COR-L47 (cell line): ENCODE measurements at places on chromosomes 2 and 18.

GRCh38 chr2:45260946-45261345, 251.7 kb upstream of the SIX2 start:
- no peak for DNase-seq

- no peak for DNase-seq
Measured at GRCh38 chr2:44649381-44649780, 287.6 kb downstream of the CAMKMT start.

DNA sequence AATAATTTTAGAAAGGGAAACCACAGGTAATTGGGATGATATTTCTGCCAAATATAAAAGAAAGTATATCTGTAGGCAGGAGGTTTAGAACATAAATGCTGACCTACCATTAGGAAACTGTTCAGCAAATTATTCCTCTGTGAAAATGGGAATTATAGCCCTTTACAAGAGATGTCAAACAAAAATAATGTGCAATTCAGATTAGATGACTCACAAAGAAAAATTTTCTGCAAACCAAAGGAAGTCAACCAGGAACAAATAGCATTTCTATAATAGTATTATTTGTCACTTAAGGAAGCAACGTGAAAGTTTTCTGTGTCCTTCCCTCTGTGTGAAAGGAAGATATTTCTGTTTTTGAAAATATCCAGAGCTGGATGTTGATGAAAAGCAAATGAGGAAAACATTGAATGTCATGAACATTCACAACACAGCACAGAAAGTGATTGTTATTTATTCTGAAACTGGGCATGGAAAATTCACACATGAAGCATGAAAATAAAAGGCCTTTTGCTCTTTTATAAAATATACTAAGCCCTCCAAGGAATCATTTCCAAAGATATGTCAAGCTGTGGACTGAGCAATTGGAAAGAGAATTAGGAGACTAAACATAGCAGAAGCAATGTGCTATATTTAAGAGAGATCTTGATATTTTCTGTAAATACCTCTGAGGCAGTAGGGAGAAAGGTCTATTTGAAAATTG, 57.9 kb upstream of the SPHKAP start:
- no peak for DNase-seq

DNA sequence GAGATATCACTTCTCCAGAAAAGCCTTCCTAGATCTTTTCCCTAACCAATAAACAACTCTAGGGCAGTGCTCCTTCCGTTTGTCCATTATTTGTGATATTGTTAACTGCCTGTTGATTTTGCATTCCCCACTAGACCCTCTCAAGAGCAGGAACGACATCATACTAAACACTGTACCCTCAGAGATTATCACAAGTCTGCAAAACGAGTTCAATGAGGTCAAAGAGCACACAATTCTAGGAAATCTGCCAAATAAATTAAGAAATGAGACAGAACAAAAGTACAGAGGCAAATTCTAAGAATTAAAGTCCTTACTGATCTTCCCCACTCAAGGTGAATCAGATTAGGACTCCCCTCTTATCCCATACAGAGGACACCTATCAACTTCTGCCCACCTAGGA, 7.6 kb downstream of the RTTN start:
- DNase-seq: no peak

DNA sequence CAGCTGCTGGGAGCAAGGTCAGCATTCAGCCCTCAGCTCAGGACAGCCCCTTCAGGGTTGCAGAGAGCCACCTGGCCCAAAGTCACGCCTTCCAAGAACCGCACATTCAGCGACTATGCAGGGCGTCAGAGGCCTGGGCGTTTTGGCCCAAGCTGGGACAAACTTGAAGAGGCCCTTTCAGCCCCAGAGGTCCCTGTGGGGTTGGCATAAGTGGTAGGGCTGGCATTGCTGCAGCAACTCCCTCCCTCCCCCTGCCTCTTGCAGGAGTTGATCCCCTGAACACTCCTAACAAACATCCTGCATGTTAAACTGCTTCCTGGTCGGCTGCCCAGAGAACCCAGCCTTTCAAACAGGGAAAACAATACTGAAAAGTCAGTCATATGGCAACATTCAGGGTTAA, 192.9 kb upstream of the SMAD2 start:
- no peak for DNase-seq

GRCh38 chr2:29390136-29390535, 274.9 kb downstream of the CLIP4 start:
- no peak for DNase-seq

DNA sequence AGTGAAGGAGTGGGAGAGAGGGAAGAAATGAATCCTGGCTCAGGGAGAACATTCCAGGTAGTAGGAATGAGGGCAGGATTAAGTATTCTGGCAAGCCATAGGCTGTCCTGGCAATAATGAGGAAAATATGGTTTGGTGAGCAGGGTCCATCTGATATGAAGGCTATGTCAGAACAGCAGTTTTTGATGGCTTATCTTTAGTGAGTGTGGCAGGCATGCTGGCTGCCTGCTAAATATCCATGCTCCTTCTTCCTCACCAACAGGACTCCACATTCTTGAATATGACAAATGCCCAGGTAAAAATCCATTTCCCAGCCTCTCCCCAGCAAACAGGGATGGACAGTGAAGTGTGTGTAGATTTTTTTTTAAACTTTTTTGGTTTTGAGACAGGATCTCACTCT, 13.2 kb upstream of the CTIF start:
- DNase-seq: no peak

- DNase-seq: no peak
Measured at GRCh38 chr18:7575465-7576028, 8.4 kb downstream of the PTPRM start.

- no peak for DNase-seq
Measured at GRCh38 chr2:11550901-11551568, 17.2 kb downstream of the GREB1 start.

GRCh38 chr2:220191737-220192136, 564.3 kb downstream of the SLC4A3 start:
- no peak for DNase-seq

GRCh38 chr2:226135861-226136548, 663.6 kb downstream of the IRS1 start:
- DNase-seq: no peak

DNA sequence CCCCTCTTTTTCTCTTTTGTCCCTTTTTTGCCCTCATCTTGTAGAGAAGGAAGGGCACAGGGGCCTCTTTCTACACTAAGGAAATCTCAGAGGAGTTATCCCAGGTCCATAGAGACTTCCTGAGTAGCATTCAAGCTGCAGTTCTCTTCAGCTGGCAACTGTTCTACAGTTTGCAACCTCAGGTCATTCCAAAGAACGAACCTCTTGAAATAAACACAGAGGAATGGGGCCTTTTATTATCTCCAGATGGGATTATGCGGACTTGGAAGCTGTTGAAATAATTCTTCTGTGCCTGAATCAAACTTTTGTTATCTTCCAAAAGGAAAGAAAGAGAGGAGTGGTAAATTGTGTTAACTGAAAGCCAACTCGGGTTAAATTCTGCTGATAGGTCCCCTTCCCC, 31.0 kb upstream of the NFE2L2 start:
- DNase-seq: no peak

GRCh38 chr2:96550787-96551604, 14.4 kb downstream of the ARID5A start:
- DNase-seq: no peak
